ENCODE measurements at places on chromosomes 11 and 22.
A peak's percentile ranks its signal among the peaks of the same experiment; 100 is the strongest.

- DNase-seq = no peak
Measured at GRCh38 chr11:64648551-64648950, 57.5 kb downstream of the SLC22A12 start.

- DNase-seq = no peak
Measured at GRCh38 chr11:67780056-67780455, 105.6 kb upstream of the ALDH3B2 start.

- DNase-seq = no peak
Measured at GRCh38 chr11:77515483-77515882, 41.6 kb upstream of the PAK1 start.

GRCh38 chr22:40451210-40451609 lies 80.8 kb downstream of the SGSM3 start:
- peak; percentile 27 for DNase-seq

- no peak for DNase-seq
Measured at GRCh38 chr11:20081336-20081735, 78.9 kb downstream of the DBX1 start.

DNA sequence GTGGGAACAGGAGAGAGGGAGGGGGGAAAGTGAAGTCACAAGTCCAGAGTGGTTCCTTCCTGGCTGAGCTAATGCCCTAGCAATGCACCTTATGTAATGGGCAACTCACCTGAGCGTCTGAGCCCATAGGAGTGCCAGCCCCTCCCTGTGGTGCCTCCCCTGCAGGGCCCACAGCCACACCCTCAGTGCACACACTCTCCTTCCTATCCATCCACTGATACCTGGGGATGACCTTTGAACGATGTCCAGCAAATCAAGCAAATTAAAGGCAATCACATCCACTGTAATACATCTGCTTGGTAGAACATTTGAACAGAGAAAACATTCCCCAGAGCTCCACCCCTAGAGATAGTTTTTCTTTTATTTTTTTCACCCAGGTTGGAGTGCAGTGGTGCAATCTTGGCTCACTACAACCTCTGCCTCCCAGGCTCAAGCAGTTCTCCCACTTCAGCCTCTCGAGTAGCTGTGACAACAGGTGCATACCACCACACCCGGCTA lies 19.6 kb upstream of the MICAL2 start:
- no peak for DNase-seq

- DNase-seq = no peak
Measured at GRCh38 chr11:77144857-77145428, 16.9 kb downstream of the MYO7A start.

- DNase-seq = no peak
Measured at GRCh38 chr22:36256478-36256877, 3.5 kb downstream of the APOL1 start.

DNA sequence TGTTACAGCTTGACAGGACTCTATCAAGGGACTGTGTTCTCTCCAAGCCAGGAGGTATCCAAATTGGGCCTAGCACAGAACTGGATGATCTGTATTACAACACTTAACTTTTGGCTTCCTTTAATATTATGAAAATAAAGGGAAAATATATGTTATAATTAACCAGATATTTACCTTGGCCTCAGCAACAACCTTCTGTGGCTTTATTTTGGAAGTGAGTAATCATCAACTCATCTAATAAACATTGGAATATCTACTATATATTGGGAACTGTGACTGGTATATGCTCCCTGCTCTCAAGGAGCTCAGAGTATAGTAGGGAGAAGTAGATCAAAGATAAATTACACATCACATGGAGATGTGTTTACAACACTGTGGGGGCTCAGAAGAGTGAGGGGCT lies 352.2 kb downstream of the METTL15 start:
- no peak for DNase-seq

- no peak for DNase-seq
Measured at GRCh38 chr11:61923166-61924063, 6.0 kb upstream of the RAB3IL1 start.

GRCh38 chr11:45248501-45249011 lies 37.6 kb downstream of the SYT13 start:
- DNase-seq = no peak

GRCh38 chr11:12731841-12732336 lies 57.7 kb downstream of the TEAD1 start:
- DNase-seq = no peak

DNA sequence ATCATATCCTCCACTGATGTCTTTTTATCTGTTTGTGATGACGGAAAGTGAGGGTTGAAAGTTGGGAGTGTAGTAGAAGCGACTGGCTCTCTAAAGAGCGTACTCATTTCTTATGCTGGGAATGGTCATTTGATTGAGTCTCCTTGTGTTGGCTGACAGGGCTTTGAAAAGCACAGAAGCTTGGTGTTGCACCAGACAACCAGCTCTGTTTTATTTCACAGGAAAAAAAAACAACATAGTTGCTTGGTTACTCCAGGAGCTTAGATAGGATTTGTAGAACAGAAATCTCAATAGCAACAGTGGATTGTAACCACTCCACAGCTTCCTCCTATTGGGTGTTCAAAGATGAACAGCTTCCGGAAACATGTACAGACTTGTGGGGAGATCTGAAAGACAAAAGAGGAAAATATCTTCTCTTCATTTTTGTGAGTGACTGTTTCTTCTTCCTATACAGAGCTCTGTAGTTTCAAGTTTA lies 2.7 kb downstream of the RBM14 start:
- peak; percentile 71 for DNase-seq

Data from CD4-positive, alpha-beta T cell treated with Interleukin-4 for 1 hour (primary cell).